Hematopoietic multipotent progenitor cell treated with erythropoietin and hydrocortisone succinate and interleukin-3 and kit ligand, for 4 days (in vitro differentiated cells): ENCODE measurements at places on chromosomes 2 and 18.

- peak; percentile 93 for DNase-seq
Observed at GRCh38 chr2:237512774-237513466, 25.9 kb downstream of the MLPH start.

- DNase-seq = peak; percentile 95
Observed at GRCh38 chr2:237702441-237703391, 75.3 kb downstream of the LRRFIP1 start.

DNA sequence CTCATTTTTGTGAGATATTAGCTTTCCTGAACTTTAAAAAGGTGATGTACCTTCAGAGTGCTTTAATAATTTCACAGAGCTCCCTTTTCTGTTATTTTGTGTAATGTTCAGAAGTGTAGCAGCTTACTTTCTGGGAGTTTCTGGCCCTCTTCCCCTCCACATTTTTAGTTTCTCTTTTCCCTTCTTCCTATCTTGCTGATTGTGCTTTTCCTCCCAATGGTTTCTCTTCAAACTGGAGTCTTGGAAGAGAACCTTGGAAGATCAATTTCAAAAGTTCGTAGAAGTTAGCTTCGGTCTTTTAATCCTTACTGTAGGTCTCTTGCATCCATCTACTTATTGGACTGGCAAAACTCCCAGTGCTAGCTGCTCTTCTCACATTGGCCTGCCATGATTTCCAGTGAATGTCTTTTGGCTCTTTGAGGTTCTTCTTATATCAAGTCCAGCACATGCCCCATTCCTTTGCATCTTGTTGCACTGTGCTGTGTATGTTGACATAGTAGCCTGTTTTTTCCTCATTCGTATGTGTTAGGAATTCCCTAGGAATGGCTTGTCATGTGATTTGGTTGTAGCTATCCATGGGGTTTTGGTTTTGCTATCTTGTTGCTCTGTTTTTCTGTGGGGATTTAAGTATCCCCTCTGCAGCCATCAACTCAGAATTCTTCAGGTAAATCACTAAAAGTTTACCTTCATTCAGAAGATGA lies 7.8 kb downstream of the CCNT2 start:
- no peak for DNase-seq

DNA sequence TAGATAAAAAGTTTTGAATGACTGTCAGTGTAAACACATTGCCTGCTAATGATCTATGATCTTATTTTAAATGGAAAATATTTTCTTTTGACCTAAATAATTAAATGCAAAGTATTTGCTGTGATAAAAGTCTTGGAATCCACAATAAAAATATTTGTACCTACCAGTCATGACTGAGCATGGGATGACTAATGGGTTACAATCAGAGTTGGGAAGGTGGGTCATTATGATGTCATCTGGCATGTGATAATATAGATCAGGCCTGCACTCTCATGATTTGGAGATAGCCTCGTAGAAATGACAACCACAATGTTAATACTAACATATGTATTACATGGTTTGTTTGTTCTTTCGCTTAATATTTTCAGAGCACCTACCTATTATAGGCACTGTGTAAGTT lies 848.8 kb upstream of the KLHL29 start:
- DNase-seq = no peak

GRCh38 chr2:85846411-85846810 lies 42.4 kb downstream of the ST3GAL5 start:
- no peak for DNase-seq

GRCh38 chr2:176270100-176270750 lies 983 bp downstream of the MTX2 start:
- DNase-seq = no peak

- DNase-seq = peak; percentile 73
Observed at GRCh38 chr2:155310589-155310988, 612.1 kb downstream of the KCNJ3 start.

- DNase-seq = no peak
Observed at GRCh38 chr2:69556008-69556407, 87.5 kb downstream of the AAK1 start.

DNA sequence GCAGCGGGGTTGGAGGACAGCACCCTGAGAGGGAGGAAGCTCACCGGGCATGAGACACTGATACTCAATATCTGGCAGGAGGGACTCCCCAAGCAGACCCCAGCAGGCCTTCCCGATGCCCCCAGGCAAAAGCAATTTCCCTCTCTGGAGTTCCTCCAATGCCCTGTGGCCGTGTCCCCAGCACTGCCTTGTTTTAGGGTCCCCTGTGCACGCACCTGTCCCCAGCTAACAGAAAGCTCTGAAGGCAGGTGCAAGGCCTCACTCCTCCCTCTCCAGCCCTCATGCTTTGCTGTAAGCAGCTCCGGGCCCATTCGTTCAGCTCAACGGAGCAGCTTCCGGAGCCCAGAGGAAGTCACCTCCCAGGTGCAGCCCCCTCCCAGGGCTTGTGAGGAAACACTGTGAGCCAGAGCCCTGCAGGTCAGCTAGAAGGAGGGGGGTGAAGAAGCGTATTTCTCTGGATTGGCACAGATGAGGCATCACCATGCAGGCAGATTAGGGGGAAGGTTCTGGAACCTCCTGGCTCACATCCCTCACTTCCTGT lies 50.3 kb upstream of the ID2 start:
- no peak for DNase-seq

GRCh38 chr2:147214914-147215313 lies 629.9 kb upstream of the ACVR2A start:
- no peak for DNase-seq

DNA sequence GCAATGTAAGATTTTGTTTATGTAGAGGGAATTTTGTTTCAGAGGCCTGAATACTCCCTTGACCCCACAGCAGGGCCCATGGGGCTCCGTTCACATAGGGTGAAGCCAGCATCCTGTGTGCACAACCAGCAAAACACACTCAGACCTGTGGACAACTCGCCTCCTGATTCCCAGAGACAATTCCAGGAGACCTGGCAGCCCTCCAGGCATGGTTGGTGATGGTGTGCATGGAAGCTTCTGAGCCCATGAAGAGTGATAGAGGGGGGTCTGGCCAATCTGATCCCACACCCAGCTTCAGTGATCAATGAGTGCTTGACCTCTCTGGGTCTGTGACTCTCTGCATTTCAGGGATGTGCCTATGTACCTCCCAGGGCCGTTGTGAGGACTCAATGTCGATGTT lies 91.0 kb upstream of the RAB6C start:
- no peak for DNase-seq

DNA sequence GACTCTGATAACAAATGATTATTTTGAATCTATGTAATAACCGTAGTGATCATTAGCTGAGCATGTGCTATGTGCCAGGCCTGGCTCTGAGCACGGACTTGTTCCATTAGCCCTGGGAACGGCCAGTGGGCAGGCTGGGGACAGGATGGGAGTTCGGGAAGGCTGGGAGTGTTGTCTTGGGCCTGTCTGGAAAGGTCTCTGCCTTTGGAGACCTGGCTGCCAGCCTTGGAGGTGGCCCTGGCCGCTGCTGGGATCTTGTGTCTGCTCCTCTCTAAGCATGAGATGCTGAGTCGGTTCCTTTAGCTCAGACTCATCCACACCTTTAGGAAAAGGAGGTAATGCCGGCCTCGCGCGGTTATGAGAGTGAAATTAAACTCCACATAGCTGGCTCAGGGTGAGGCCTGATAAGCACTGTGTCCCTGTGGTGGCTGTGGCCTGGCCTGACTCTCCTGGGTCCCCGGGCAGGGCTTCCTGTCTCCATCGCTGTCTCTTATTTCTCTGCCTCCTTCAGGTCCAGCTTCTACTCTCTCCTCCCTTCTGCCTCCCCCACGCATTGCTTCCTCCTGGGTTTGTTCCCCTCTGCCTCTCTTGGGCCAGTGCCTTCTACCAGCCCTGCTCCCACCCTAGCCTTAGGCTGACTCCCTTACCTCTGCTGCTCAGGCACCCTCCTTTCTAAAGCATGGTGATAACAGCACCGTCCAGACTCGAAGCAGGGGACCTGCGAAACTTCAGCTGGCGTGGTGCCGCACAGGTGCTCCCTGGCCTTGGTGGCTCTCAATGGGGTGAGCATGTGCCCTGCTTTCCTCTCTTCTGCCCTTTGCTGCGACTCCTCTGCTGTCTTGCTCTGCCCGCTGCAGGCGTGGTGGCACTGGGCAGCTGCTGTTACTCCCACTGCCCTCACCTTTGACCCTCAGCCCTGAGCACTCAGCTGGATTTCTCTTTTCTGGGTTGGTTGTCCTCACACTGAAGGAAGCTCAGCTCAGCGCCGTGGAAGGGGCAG lies 41.8 kb downstream of the NCK2 start:
- DNase-seq = peak; percentile 88

DNA sequence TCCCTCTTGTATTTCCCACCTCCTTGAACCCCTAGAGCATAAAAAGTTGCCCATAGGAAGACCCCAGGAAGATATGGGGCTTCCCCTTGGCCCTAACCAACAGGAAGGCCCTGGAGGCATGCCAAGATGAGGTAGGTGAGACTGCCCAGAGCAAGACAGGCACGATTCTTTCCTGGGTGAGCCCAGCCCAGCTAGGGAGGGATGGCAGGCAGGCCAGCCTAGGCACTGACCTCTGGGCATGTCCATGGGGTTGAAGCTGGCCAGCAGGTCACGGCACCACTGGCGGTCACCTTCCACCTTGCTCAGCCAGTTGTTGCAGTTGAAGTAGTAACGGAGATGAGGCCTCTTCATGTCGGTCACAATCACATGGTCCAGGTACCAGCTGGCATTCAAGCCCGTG lies 17.6 kb downstream of the LOXHD1 start:
- DNase-seq = no peak

DNA sequence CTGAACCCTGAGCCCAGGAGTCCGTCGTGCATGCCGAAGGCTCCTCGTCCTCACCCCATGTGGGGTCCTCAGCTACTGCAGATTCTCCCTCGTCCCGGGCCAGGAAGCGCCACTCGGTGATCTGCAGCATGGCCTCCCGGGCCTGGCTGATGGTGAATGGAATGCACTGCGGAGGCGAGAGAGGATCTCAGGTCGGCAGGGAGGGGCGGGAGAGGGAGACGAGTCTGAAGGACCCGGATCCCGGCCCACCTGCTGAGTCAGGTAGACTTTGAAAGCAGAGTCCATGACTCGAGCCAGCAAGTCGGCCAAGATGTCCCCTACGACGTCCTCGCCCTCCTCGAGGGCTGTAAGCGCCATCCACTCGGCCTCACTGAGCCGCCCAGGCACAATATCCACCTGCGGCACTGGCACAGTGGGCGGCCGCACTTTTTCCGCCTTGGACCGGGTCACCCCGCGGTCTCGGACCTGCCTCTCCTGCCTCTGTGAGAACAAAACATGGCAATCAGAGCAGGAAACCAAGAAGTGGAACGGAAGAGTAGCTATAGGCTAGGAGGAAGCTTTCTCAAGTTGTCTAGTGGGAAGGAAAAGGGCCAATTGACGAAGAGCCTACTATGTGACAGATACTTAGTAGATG lies 5.5 kb downstream of the C2orf81 start:
- DNase-seq = no peak

GRCh38 chr2:101360232-101360631 lies 27.1 kb downstream of the CREG2 start:
- no peak for DNase-seq

DNA sequence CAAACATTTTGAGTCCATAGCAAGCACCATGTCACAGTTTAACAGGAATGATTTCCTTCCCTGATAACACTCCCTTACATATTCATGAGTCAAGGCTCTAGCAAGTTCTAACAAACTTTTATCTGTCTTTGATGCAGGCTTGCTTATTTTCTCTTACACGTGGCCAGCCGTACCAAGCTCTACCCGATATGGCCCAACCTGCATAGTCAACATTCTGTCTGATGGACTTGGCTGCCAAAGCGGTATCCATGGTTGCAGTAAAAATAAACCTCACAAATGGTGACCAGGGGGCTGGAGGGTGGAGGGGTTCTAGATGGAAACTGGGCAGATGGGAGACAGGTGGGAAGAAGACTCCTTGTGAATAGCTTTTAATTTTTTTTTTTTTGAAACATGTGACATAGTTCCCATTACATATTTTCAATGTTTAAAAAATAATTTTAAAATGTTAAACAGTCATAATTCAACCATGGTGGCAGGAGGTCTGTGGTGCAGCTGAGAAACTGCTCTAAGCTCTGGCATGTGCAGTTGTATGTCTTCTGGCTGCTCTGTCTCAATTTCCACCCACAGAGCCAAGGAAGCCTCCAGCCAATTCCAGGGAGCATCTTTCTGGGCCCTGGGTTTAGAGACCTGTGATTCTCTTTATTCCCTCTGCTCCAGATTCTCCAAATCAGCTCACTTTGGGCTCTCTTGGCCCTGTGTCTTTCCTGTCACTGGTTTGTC lies 20.7 kb upstream of the CXCR1 start:
- peak; percentile 17 for DNase-seq

DNA sequence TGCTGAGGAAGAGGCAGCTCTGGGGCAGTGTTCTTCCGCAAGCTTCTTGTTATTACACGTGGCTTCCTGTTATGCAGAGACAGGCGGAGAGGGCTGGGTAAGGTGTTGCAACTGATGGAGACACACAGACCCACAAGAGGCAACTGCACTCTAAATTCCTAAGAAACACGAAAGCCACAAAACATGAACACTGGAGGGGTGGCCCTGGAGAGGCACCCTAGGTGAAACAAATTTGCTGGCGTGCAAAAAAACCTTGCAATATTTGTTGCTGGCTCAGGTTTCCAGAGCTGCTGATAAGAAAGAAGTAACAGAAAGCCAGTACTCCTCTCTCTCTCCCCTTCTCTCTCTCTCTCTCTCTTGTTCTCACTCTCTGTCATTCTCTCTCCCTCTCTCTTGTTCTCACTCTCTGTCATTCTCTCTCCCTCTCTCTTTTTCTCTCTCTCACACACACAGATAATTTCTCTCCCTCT lies 31.8 kb downstream of the ARHGAP25 start:
- peak; percentile 91 for DNase-seq

DNA sequence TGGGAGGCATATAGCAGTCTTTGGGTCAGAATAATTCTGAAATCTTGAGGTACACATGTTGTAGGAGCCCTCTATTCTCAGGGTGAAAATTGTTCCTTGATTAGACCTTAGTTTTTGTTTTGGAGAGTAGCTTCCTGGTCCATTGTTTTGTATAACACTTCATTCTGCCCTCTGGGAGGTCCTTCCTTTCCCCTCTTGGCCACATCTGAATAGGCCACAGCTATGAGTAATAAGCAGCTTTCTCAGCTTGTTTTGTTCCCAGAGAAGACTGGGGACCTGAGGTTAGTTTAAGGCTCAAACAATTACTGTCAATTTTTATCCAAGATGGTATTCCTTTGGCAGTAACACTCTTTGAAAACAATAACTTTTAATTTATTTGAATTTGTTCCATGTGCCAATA lies 72.6 kb upstream of the NOL4 start:
- no peak for DNase-seq

GRCh38 chr18:12803069-12803936 lies 80.7 kb downstream of the PTPN2 start:
- no peak for DNase-seq

DNA sequence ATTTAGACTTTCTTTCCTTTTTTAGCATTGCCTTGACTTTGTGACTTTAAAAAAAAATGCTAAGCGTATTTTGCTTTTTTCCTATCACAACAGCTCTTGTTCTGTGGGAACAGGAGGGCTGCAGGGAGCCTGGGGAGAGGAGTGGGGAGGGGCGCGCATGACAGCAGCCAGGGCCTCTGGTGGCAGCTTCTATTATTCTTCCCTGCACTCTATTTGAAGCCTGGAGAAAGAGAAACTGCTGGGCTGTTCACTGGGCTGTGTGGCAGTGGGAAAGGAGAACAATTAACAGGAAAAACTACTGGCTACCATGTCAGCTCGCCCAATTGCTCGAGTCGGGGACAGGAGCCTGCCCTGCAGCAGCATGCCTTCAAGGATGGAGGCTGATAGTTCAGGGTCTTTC lies 119.0 kb upstream of the ZBTB14 start:
- no peak for DNase-seq
